ENCODE measurements at places on chromosomes 13 and 19.

DNA sequence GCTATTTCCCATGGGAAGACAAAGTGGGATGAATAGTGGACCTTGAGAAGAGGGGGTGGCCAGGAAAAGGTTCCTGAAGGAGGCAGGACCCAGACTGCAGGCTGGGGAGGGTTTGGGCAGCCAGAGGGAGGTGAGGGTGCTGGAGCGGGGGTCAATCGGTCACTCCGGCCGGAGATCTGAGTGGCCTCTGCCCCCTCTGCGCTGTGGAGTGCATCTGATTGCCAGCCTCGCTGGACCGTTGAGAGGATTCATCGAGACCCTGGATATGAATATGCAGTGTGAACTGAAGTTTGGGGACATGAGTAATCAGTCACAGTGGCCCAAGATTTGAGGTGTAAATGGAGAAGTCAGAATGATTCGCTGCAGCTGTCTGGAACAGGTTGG is 5.5 kb upstream of the ZNF580 start:
- no peak for DNase-seq

- DNase-seq, result no peak
These were observed 8.5 kb upstream of the NFIX start for GRCh38 chr19:12986726-12987125.

DNA sequence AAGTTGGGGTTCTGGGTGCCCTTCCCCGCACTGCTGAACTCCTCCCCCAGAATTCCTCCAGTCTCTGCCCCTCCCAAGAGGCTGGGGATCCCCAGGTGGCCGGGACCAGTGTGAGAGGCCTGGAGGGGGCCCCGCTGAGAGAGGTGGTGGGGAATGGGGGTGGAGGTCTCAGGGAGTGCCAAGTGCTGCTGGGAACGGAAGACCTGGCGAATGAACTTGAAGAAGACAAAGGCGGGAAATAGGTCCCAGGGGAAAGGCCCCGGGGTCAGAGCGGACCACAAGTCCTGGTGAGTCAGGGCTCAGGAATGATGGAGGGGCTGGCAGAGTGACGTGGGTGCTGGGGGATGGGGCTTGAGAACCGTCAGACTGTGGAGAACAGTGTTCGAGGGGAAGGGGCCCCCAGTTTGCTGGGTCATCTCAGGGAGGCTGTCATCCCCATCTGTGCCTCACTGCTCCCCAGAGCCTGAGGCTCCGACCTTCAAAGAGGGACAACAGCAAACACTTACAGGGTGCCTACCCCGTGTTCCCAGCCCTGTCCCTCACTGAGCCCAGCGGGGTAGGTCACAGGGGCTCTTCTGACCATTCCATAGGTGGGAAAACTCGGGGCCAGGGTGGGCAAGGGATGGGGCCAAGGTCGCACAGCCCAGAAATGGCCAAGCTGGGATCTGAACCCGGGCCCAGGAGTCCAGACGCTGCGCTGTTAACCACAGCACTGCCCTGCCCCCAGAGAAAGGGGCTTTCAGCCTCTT is 16.0 kb upstream of the SEMA6B start:
- no peak for DNase-seq

GRCh38 chr19:8252922-8253589 is 43.9 kb downstream of the CERS4 start:
- DNase-seq, result peak; percentile 93

DNA sequence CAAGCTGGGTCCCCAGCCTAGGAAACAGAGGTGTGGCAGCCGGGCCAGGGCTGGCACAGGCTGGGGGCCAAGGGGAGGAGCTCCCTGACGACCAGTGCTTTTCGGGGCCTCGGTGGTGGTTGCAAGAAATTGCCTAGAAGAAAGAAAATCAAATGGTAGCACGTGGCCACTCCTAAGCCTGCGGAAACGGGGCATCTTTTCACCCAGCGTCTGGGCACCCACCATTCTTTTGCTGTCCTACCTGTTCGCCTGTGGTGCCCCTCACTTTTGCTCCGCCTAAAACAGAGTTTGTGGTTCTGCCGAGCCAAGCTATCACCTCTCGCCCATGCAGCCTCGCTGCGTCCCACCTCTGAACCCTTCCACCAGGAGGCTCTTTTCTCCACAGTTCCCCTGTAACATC is 7.1 kb upstream of the KRTDAP start:
- no peak for DNase-seq

GRCh38 chr13:32428581-32429432 is 877 bp upstream of the N4BP2L1 start:
- DNase-seq, result no peak

GRCh38 chr13:95317039-95317989 is 16.1 kb upstream of the ABCC4 start:
- DNase-seq, result no peak

DNA sequence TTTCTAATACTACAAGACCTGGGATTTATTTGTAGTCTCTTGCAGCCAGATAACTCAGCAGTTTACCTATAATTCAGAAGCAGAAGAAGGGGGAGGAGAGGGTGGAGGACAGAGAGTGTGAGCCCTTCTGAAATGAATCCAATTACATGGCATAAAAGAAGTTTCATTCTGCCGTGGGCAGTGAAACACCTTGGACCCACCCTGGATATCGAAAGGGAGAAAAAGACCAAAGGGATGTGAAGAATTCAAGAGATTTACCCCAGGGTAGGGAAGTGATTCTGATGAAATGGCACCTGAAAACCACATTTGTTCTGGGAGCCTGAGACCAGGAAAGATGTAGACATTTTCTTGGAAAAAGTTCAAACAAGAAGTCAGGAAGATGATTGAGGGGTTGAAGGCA is 140.9 kb downstream of the NDFIP2 start:
- no peak for DNase-seq

GRCh38 chr19:35671818-35672217 is 5.5 kb downstream of the UPK1A start:
- no peak for DNase-seq

DNA sequence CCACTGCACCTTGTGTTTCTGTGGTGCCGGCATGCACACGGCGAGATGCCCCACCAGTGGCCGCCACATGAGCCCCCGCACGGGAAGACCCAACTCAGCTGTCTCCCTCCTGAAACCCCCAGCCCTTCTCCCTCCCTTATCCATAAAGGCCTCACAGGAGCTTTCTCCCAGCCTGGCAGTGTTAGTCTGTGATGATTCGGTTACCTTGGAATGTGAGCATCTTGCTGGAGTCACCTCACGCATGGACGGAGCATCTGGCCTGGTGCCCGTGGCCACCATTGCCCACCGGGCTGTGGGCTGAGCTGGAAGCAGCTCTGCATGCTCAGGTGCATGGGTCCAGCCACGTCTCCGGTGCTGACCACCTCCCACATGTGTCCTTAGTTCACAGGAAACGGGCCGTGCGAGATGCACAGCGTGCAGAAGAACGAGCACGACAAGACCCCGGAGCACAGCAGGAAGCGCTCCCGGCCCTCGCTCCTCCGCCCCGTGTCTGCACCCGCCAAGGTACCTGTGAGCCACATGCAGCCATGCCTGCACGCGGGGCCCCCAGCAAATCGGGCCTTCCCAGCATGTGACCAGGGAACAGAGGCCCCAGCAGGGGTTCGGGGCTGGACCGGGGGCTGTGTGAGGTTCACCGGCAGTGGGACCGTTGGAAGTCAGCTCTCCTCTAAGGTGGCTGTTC is 22.0 kb downstream of the SIN3B start:
- no peak for DNase-seq

GRCh38 chr13:34349091-34349722 is 531.3 kb downstream of the RFC3 start:
- peak; percentile 77 for DNase-seq

All from right forelimb (tissue), 1 donor.